ENCODE measurements at places on chromosomes 1 and 21.

GRCh38 chr1:44677201-44677766 lies 2.8 kb downstream of the ARMH1 start:
- DNase-seq = no peak

DNA sequence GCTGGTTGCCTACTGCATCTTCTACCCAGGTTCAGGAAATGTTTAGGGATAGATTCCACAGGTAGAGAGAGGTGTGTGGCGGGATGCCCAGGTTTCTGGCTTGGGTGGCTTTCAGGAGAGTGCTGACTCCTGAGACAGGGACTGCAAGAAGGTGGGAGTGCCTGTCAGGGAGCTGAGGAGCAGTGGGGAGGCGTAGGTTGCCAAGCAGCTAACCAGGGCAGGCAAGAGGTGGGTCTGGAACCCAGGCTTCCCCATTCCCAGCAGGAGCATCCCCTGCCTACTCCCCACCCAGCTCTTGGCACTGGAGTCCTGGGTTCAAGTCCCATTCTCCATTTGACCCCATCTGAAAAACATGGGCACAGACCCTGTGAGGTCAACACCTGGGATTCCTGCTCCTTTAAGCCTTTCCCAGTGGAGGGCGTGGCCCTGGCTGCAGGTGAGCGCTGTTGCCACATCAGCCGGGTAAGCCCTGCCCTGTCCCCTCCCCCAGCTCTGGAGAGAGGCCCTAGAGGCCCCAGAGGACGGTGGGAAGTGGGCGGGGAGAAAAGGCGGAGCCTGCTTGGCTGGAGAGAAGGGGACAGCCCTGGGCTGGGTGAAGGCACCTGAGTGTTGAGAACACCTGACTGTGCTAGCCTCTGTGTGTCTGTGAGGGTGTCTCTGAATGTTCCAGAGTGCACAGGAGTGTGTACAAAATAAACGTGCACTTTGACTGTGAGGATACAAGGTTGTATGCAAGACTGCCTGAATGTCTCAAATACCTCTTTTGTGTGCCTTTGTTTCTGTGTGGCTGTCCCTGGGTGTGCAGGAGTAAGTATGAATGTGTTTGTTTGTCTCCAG lies 14.0 kb upstream of the SYNC start:
- peak; percentile 99 for DNase-seq

DNA sequence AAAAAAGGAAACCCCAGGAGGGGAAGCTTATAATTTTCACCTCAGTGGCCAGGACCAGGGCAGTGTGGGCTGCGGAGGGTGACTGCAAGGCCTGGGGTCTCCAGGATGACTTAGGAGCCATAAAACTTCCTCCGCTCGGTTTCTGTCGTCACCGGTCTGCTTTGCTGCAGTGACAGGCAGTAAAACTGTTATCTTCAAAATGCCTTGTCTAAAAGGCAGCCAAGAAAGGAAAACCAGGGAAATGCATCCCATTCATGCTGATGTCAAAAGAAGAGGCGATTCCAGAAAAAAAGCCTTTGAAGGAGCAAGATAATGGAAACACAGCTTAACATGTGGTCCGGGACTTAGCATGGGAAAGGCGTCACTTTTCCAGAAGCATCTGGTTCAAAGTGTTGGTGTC lies 42.0 kb downstream of the COL6A1 start:
- no peak for DNase-seq

DNA sequence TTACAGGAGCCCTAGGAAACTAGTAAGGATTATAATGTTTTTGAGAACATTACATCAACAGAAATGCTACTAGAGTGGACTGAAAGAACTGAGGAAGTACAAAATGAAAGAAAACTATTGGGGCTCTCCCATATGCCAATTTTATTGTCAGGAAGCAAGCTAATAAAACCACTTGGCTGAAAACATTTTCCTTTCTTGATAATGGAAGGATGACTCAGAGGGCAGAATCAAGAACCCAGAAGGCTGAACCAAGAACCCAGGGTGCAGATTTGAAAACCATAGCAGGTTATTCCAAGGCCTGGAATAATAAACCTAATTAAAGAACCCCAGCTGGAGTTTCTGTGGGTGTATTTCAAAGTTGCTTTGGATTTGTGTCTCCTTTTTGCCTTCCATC lies 70.7 kb downstream of the RPE65 start:
- no peak for DNase-seq

DNA sequence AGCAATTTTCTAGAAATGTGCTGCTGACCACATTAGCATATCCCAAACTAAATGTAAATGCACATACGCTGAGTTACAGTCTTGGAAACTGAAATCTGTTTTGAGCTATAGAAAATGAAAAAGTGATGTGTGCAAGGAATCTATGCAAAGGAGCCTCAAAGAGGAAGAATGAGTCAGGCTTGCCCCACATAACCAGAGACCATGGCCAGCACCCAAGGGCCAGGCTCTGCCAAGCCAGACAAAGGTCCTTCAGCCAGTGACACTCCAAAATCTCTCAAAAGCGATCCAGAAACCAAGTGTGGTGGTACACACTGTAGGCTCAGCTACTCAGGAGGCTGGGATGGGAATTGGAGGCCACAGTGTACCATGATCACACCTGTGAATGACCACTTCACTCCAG lies 195.2 kb downstream of the TOMM20 start:
- DNase-seq = peak; percentile 29

- no peak for DNase-seq
Measured at GRCh38 chr1:161390559-161390858, 22.8 kb upstream of the CFAP126 start.

DNA sequence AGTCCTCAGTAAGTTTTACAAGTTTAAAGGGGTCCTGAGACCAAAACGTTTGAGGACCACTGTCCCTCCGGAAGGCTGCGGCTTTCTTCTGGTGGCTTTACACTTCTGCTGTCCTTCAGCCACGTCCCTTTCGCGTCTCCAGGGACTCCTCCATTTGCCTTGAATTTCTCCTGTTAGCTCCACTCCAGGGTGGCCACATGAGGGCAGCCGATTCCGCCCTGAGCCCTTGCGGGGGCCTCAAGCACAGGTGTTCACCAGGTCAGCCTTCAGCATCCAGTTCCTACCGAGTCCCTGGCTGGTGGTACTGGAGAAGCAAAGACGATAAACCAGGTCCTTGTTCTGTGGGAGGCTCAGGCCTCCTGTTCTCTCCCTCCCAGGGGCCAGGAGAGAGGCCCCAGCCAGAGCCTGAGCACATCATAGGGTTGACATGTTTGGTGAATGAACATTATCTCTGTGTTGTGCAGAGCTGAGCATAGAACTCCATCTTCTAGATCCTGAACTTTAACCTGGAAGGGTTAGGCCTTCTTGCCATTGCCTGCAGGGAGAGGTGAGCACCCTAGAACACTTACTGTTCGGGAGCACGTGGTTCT lies 27.4 kb upstream of the COQ8A start:
- peak; percentile 79 for DNase-seq

- no peak for DNase-seq
Measured at GRCh38 chr21:36218691-36219090, 62.1 kb downstream of the DOP1B start.

- DNase-seq = no peak
Measured at GRCh38 chr1:245131026-245131393, 23.8 kb upstream of the KIF26B start.

DNA sequence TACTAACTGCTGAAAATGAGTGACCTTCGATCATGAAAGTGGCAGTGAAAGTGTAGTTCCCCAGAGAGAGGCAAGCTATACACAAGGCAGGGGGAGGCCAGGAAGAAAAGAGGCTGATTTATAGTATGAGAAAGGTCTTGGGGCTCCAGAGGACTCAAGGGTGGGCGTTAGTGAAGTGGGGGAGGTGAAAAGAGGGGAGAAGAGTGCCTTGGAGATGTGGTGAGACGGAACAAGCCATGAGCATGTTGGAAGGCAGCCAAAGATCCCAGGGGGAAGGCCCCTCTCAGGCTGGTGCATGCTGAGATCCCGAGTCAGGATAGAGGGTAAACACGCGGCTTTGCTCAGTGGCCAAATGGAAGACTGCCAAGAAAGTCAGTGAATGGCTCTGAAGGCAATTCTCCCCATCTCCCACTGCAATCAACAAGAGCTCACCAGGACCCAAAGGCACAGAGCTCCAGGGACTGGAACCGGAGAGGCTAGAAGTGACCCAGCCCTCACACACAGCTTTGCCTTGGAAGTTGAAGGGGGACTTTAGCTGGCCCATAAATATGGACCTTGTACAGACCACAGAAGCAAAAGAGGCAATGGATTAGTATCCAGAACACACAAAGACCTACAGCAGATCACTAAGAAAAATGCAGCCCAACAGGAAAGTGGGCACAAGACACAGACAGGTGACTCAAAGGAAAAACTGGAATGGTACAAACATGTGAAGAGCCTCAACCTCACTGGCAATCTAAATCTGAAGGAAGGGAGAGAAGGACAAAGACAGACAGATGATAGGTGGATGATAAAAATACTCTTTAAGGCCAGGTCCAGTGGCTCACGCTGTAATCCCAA lies 49.6 kb downstream of the HSF2BP start:
- DNase-seq = peak; percentile 82
